ENCODE measurements at places on chromosomes 4 and X. TPM values are rescaled to one million over a fixed set of nuclear protein-coding genes. Genes with fewer than 3 reads are reported as not detected.

DNA sequence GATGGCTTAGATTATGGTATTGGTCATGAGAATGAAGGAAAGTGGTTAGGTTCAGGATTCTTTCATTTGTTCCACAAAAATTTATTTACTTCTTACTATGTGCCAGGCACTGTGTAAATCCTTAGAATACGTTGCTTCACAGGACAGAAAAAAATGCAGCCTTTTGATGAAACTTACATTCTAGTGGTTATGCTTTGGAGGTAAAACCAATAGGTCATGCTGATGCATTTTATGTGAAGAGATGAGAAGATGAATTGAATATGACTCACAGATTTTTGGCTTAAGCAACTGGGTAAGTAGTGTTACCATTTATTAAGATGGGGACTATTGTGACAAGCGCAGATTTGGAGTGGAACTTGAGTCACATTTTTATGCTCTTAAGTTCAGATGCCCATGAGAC, 165.3 kb downstream of the GLRA2 start:
- DNase-seq: no peak

The MAGEA1 gene
- not detected for total RNA-seq

DNA sequence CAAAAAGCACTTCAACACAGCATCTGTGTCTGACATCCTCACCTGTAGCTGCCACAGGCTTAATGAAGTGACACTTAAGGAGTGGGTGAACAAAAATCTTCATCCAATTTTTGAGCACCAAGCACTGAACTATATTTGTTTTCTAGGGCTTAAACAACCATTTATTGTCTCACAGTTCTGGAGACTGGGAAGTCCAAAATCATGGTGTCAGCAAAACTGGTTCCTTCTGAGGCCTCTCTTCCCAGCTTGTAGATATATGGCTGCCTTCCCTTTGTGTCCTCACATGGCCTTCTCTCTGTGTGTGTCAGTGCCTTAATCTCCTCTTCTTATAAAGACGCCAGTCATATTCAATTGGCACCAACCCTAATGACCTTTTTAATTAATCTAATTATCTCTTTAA, 189.2 kb upstream of the CLNK start:
- DNase-seq: no peak

- no peak for DNase-seq
These were observed 4.0 kb downstream of the EFNB1 start for GRCh38 chrX:68832516-68833447.

The RBMX gene
- 331 TPM for total RNA-seq

The ARR3 gene
- total RNA-seq: not detected

- no peak for DNase-seq
These were observed 112.4 kb upstream of the SPRY1 start for GRCh38 chr4:123284168-123284567.

DNA sequence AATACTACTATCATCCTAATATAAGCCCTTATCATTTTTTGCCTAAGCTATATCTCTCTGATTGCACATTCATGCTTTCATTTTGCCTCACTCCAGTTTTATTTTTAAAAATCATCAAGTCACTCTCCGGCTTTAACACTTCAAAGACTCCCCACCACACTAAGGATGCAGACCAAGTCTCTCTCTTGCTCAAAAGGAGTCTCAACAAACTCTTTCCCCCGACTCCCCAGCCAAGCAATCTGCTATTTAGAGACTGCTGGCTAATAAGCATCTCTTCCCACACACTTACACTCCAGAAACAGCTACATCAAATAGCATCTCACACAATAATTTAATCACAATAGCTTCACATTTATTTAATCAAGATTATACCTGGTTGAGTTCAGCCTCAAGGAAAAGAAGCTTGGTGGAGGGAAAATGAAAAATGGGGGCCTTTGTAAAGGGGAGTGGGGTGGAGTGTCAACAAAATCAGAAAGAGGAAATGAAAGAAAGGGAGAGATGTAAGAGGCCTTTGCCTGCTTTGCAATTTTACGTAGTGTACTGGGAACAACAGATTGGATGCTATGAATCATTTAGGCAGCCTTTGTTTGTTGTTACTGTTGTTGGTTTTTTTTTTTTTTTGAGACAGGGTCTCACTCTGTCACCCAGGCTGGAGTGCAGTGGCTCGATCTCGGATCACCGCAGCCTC, 104.1 kb upstream of the MCF2 start:
- no peak for DNase-seq

- no peak for DNase-seq
These were observed 18.9 kb upstream of the HTRA3 start for GRCh38 chr4:8250637-8251036.

GRCh38 chr4:8651661-8652180, 59.2 kb downstream of the CPZ start:
- no peak for DNase-seq

- DNase-seq: no peak
These were observed 43.1 kb downstream of the MAB21L2 start for GRCh38 chr4:150625033-150625432.

DNA sequence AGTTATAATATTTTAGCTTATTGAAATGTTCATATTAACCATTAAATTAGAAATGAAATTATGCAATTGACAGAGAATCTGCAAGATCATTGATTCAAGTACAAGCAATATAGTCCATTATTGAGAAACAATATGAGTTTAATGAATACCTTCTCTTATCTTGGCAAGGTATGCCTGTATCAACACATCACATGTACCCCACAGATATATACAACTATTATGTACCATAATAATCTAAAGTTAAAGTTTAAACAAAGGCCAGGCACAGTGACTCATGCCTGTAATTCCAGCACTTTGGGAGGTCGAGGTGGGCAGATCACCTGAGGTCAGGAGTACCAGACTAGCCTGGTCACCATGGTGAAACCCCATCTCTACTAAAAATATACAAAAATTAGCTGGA, 514.7 kb downstream of the PCDH7 start:
- no peak for DNase-seq

GRCh38 chr4:12421364-12421763, 992.7 kb upstream of the HS3ST1 start:
- no peak for DNase-seq

DNA sequence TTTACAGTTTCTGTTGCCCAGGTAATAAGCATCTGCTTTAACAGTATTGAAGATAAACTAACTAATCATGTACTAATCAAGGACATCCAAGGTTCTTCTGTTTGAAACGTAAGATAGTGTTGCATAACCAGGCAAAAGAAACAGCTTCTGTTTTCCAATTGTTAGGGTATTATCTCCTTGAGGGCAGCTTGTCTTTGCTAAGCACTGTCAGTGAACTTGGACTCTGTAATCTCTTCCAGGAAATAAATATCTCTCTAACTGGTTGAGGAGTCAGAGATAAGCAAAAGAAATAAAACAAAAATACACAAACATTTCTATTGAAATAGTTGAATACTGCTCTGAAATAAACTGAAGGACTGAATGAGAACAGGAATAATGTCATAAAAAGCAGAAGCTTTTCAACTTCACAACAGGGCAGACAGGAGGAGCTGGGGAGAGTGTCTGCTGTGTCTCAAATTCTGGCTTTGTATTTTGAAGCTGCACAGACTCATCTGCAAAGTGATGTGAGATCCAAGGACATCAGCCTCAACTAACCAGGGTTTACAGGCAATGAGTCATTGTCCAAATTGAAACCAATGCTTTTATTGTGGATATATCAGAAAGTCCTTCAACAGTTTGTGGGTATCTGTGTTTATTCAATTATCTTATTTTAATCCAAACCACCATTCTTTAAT, 1253.0 kb upstream of the PCDH7 start:
- no peak for DNase-seq

The ANK2 gene
- 0.80 TPM for total RNA-seq

DNA sequence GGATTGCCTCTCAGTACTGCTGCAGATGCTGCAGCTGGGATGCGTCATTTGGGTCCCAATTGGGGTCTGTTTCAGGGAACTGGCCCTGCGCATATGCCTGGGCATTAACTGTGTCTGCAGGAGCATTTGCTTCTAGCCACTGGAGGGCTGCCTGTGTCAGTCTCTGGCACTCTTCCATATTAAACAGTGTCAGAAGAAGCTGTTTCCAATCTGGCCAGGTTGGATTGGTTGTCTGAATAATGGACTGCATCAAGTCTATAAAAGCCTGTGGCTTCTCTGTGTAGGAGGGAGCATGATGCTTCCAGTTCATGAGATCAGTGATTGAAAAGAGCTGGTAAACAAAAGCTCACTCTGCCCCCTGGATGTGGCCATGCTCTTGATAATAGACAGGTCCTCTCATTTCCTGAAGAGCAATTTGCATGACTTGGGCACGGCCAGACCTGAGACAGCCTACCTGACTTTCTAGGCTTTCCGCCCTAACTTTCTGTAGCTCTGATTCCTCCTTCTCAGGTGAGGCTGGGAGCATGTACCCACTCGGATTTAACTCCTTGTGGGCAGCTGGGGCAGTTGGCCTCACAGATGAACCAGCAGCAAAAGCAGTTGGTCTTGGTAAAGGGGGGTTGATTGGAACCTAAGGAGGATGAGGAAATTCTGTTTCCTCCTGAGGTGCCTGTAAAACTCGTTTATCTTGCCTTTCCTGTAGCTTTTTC, 29.2 kb downstream of the SULT1E1 start:
- no peak for DNase-seq

GRCh38 chr4:96052827-96053226, 212.9 kb downstream of the PDHA2 start:
- no peak for DNase-seq

The RBM46 gene
- not detected for total RNA-seq

DNA sequence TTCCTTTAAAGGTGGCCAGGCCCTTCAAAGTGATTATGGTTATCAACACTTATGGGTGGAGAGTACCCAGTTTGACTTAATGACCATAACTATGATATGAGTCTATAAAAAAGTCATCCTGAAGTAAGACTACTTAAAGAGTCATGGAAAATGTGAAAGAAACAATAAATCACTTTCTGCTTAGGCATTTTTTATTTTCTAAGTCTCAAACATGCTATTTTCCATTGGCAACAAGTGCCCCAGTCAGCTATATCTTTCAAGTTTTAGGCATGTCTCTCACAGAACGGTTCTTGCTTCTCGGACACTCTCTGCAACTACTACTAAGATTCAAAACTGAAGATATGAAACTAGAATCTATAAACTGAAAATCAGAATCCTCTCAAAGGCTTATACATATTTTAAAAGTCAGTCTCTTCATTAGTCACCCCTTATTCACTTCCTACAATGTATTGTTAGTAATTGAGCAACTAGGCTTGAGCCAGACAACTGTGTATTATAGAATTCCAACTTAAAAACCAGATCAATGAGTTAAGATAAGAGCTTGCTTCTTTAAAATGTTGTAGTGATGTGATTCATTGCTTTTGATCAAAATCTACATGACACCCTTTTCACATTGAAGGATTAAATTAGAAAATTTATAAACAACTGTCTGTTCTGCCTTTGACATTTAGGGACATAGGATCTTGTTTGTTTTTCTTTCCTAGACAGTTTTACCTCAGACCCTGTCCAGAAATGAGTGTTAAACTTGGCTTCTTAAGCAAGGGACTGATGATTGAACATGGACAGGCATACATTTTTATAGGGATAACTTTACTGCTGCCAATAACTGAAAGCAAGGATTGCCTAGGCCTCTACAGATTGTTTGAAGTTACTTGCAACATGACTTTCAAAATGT, 2.9 kb downstream of the ANTXR2 start:
- DNase-seq: no peak

DNA sequence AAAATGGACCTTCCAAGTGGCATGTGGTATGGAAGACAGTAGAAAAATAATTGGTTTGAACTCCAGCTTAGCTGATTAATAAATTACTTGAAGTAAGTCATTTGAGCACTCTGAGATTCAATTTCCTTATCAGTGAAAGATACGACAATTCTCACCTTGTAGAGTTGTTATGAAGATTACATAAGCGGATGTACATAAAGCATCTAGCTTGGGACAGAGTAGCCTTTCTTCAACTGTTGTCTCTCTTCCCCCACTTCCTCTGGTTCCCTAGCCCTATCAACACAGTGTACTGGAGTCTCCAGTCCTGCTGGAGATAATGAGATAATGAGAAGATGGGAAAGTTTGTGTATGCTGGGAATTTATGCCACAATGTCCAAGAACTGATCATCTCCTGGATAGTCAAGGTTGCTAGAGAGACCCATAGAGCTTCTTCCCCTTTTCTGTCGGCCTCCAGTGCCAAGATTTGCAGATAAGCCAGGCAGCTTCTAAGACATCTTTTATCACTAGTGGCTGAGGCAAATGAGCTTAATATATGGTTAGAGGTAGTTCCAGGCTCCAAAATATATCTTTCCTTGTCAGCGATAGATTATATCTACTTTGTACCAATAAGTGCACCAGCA, 33.9 kb downstream of the VSIG4 start:
- no peak for DNase-seq

DNA sequence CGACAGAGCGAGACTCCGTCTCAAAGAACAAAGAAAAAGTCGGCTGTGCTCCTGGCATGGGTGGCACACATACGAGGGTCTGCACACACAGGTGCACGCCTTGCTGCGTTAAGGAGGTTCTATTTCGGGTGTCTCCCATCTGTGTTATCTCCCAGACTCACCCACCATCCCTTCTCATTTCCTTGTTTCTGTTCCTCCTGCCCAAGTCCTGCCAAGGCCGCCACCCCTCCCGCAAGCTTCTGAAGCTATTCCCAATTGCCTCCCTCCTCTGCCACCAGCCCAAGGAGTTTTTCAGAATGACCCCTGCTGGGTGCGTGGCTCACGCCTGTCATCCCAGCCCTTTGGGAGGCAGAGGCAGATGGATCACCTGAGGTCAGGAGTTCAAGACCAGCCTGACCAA, 6.0 kb upstream of the IL3RA start:
- DNase-seq: no peak

- no peak for DNase-seq
These were observed 41.9 kb upstream of the TAF9B start for GRCh38 chrX:78181307-78181706.

GRCh38 chrX:153921511-153922446, 4.3 kb downstream of the ARHGAP4 start:
- DNase-seq: no peak

- no peak for DNase-seq
These were observed 140.9 kb downstream of the STIM2 start for GRCh38 chr4:27001398-27002164.

DNA sequence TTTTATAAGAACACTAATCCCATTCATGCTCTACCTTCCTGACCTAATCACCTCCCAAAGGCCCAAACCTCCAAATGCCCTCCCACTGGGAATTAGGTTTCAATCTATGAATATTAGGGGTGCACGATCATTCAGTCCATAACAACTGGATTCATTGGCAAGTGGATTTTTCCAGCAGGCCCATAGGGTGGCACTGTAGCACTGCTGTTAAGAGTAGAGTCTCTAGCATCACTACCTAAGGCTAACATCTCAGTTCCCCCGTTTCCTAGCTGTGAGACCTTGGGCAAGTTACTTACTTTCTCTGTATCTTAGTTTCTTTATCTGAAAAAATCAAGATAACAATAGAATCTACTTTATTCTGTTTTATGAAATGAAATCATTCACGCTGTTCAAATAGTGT, 315.8 kb downstream of the STIM2 start:
- DNase-seq: no peak
